ENCODE measurements at places on chromosomes 1 and 21.

DNA sequence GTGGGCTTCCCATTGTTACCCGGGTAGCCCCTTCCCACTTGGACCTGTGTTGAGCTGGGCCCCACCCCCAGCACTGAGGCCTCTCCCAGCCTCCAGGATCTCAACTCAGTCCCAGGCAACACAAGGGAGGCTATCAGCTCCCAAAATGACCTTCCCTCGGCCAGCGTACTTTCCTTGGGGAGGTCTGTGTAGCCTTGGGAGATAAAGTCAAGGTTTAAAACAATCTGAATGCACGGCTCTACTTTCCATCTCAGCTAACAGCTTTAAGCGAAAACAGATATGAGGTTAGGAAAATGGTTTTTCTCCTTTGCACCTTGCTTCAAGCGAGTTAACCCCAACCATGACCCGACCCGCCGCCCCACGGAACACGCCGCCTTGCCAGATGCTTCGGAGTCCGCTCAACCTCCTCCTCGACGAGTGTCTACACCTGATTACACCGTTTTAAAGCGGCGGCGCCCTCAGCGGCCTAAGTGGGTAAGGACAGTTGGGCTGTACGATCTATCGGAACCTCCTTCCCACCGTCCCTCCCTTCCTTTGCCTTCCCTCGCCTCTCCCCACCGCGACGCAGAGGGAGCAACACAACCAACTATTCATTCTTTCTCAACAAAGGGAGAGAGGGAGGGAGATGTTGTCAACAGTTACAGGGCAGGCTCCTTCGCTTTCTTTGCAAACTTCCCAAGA is 1.1 kb downstream of the BCAR3 start:
- DNase-seq = peak; percentile 83

GRCh38 chr21:35164380-35164779 is 115.3 kb upstream of the RUNX1 start:
- DNase-seq = no peak

DNA sequence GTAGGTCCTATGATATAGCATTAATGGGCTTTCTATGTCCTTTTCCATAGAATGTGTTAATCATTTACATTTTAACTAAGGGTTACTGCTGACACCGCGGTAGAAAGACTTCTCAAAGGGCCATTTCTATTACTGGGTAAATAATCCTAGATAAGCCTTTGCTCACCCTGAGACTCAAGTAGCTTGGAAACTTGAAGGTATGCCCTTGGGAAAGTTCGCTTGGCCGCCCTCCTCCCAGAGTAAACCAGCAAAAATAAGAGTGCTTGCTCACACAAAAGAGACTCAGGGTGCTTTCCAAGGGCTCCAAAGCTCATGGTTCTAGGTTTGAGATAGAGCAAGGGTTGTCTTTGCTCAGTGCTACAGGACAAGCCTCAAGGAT is 85.8 kb upstream of the TMPRSS2 start:
- no peak for DNase-seq

DNA sequence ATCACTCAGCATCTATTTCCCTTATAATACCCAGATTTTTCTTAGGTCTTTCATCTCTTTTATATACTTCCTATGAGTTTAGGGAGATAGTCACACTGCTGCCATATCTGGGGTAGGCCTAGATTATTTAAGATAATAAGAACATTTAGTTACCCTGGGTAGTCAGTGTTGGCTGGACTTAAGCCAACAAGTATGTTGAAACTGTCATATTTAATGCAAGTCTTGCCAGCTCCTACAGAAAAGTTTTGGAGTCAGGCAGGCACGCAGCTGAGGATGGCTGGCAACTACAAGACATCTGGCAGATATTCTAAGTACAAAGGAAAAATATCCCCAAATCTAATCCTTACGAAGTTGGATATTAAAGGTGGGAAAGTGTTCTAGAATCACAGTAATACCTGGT is 19.2 kb upstream of the DEPDC1 start:
- DNase-seq = no peak

DNA sequence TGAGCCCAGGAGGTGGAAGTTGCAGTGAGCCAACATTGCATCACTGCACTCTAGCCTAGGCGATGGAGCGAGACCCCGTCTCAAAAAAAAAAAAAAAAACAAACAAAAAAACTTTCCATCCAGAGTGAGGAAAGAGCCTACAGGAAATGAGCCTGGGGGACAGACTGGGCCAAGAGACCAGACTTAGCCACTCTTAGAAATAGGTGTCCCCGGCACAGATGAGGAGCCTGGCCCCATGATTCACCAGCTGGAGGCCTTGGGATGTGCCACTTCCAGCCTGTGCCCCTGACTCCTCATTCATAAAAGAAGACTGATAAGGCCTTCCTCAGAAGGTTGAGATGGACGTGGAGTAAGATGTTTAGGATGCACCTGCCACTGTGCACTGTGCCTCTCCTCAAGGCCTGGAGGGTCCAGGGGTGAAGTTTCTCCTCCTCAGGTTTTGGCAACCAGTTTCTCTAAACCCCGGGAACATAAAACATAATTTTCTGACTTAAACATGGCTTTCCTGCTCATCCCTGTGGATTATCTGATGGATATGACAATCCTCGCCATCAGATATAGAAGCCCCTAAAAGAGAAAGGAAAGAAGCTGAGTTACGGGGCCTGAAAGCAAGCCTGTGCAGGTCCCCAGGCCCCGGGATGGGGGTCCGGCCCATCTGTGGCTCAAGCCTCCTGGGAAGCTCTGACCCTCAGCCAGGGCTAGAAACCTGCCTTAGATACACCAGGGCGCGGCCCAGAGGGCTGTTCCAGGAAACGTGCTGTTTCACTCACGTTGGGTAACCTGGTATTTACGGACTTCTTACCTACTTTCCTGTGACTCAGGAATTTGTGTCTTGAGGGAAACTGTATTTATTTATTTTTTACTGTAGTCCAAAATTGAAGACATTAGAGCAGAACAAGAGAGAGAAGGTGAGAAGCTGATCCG is 26.0 kb downstream of the MX1 start:
- no peak for DNase-seq

DNA sequence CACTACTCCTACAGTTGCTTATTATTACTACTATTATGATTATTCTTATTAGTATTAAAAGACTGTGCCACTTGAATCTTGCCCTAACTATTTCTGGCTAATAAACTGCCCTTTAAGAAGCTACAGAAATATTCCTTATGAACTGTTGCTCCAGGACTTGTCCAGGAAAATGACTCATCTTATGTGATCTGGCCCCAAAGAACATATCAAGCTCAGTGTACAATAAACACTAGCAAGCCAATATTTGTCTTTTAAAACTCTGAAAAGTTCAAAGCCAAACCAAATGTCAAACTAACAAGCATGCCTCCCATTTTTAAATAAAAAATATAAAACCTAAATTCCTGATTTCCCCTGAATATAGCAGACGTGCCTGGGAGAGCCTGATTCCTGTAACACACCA is 88.7 kb upstream of the SIM2 start:
- no peak for DNase-seq

DNA sequence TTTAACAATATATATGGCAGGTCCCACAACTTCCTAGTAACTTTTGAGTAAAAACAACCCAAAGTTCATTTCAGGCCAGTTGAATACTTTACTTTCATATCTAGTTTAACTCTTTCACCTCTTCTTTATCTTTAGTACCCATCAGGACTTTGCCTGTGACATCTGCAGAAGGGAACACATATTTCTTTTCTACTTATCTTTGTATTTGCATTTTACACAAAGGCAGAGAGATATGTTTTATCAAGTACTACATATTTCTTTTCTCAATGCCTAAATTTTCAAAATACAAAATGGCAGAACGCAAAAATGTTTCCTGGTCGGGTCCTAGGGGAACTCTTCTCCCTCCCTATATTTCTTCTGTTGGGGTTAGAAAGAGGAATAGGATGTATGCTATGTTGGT is 6.8 kb upstream of the PTPRC start:
- no peak for DNase-seq

DNA sequence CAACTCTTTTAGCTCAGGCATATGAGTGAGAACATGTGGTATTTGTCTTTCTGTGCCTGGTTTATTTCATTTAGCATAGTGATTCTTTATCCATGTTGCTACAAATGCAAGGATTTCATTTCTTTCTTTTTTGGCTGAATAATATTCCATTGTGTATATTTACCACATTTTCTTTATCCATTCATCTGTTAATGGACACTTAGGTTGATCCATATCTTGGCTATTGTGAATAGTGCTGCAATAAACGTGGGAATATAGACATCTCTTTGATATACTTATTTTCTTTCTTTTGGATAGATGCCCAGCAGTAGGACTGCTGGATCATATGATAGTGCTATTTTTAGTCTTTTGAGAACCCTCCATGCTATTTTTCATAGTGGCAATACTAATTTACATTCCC is 30.8 kb downstream of the ASB17 start:
- DNase-seq = no peak

DNA sequence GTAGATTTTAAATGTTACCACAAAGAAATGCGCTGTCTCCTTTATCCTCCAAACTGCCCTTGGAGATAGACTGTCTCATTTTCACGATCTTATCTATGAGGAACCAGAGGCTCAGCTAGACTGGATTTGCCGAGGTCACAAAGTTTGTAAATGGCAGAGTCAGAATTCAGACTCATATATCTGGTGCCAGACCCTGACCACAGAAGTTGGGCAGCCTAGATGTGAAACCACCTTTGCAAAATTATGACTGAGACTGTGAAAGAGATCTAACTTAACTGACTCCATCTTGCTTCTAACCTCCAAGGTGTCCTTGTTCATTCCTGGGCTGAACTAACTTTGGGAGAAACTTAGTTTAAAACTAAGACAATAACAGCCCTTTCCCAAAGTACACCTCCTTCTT is 14.1 kb downstream of the CNR2 start:
- DNase-seq = no peak

DNA sequence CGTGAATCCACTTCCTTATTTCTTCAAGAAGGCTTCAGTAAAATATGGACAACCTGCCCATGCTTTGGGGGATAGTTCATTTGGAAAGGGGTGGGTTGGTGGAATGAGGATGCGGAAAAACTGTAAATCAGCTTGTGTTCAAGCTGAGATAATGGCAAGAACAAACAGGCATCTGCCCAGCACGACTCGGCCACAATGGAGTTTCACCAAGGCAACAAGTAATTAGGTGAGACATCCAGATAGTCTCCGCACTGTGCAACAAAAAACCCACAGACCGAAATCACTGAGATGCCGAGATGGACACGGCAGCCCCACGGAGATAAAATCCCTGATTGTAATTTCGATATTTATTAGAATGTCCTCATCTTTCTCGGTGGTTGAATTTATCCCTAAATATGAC is 455.2 kb downstream of the AJAP1 start:
- no peak for DNase-seq

DNA sequence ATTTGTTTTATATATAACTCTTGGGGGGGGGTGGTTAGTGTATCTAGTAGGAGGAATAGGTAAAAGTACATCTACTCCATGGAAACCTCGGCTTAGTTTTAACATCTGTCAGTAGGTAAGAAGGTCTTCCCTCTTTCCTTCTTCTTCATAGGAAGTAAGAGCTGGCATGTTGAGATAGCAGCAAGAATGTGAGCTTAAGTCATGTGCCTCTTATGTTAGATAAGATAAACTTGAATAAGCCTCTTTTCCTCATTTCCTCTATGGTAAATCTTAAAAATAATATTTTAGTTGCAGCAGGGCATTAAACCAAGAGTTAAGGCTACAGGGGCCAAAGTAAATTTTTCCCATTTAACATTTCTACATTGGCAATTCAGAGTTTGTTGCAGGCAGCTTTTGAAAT is 100.4 kb downstream of the MAP3K21 start:
- DNase-seq = no peak

DNA sequence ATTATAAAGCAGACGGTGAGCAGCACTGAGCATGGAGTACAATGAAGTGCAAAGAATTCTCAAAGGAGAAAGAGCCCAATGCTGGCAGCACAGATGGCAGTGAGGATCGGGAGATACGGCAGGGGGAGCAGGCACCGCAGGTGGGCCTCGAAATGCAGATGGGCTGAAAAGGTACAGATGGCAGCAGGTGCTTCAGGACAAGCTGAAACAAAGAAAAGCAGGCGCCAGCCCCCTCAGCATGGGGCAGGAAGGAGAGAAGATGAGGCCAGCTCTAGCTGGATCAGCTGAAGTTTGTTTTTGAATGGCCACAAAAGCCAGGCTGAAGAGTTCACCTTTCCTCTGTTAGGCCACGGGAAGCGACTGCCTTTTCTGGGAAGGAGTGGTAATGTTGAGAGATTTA is 7.7 kb downstream of the CFAP298 start:
- DNase-seq = no peak

DNA sequence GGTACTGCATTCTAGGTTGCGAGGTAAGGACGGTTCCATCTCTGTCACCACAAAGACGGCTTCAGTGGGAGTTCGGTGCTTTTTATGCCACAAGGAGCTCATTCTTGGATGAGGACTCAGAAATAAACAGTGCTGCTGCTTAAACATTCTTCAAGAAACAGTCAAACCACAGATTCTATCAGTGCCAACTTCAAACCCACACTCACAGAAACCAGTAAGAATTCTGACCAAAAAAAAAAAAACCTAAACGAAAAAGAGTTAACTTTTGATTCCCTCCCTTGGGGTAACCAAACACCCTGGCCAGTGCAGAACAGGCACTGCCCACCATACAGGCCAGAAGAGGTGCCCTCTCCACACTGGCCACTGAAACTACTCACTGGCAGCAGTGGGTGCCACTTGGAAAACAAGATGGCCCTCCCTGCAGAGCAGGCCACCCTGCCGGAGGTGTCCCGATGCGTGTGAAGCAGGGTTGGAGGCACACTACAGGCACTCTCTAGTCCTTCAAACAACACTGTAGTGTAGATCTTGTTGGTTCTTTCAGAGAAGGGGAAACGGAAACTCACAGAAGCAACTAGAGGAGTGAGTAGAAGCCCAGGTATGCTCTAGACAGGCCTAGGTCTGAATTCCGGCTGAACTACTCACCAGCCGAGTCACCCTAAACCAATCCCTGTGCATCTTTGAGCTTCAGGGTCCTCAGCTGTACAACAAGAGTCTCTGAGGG is 87.3 kb upstream of the TLR5 start:
- peak; percentile 72 for DNase-seq

DNA sequence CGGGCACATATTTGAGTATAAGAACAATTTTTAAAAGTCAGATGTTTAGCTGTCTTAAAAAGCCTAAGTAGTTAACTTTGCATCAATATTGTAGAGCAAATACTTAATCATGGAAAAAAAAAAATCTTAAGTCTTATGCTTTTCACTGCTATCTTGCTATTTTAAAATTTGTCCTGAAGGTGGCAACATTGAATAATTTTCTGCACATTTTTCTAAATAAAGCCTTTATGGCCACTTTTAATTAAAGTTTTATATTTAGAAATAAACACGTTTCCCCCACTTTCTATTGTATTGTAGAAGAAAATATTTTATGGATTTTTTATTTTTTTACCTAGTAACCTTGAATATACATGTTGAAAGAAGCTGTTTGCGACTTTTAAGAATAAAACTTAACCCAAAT is 198.8 kb downstream of the AMY1C start:
- DNase-seq = no peak

- no peak for DNase-seq
Measured at GRCh38 chr21:34675871-34676270, 7.1 kb downstream of the CLIC6 start.

Measured in RWPE1 (cell line).